A673 (cell line): ENCODE measurements at places on chromosomes 16 and 17.
A peak's percentile ranks its signal among the peaks of the same experiment; 100 is the strongest.

- DNase-seq = no peak
Measured at GRCh38 chr17:1089915-1090314, 89.9 kb downstream of the ABR start.

DNA sequence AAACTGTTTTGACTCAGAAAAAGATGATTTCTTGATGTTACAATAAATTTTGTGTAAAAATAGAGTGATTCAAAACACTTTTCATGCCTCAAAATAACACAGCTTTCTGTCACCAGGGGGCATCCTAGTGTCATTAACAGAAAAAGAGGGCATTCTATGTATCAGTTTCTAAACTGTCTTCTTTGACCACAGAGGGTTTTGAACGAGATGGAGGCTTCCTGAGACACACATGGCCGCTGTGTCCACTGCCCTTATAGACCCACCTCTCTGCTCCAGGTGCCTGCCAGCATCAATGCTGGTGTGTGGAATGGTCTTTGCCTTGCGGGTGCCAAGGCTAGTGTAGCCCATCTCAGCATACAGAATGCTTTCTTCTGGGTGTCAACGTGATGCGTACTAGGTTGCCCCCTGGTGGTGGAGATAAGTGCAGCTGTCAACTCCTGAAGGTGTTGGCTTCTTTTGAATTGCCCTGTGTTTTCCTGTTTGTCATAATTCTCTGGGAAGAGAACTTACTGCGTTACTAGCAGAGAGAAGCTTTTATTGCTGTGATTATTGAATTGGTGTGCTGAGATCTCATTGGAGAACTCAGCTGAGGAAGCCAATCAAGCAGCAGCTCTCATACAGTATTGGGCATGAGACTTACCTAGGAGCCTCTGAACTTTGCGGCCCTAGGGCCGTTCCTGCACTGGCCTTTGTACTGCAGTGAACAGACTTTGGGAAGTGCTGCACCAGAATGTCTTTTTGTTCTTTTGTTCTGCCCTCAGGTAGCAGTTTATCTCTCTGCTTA, 38.6 kb downstream of the USP10 start:
- peak; percentile 87 for DNase-seq

GRCh38 chr16:25716186-25716585, 24.4 kb downstream of the HS3ST4 start:
- no peak for DNase-seq

GRCh38 chr17:50775926-50776325, 8.6 kb upstream of the ANKRD40CL start:
- DNase-seq = no peak

DNA sequence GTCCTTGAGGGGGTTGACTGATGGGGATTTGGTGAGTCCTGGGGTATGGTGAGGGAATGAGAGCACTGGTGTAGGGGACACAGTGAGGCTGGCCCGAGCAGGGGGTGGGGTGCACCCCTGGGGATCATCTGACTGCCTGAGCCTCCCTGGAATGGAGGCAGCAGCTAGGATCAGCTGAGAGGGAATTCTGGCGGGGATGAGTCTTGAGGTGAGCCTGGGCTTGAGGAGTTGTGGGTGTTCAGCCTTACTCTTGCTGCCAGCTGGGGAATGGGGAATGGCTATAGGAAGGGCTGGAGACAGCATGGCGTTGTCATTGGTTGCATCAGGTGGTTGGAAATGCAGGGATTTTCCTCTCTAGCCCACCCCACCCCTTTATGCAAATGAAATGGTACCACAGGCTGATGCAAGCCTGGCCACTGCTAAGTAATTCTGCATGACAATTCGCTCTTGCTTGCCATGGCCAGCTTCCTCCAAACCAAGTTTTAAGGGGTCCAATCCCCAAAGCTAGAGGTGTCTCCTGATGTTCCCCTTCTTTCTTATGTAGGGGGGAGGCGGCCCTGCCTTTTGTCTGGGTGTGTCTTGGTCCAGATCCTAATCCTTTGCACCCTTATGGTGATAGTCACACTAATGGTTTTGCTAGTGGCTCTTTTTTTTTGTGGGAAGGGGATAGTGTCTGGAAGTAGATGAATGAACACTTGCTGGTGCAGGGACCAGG, 7.5 kb downstream of the NFE2L1 start:
- DNase-seq = peak; percentile 82

- peak; percentile 57 for DNase-seq
Measured at GRCh38 chr17:81902023-81902652, at the start of gene NPB. NPB (plus strand) TSS chr17:81902238; CDS start chr17:81902278, 40 bp downstream.

GRCh38 chr17:14427900-14428647, 127.2 kb downstream of the HS3ST3B1 start:
- DNase-seq = no peak

GRCh38 chr16:48531011-48531962, 78.7 kb downstream of the N4BP1 start:
- DNase-seq = no peak

GRCh38 chr16:58027161-58027915, 1.8 kb downstream of the MMP15 start:
- no peak for DNase-seq

DNA sequence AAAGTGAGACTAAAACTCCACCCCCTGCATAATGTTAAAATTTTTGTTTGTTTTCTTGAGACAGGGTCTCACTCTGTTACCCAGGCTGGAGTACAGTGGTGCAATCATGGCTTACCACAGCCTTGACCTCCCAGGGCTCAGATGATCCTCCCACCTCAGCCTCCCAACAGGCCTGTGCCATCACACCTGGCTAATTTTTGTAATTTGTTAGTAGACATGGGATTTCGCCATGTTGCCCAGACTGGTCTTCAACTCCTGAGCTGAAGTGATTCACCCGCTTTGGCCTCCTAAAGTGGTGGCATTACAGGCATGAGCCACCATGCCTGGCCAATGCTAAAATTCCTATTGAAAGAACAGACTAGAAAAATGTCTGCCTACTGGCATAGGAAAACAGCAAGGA, 103.8 kb downstream of the TRIM37 start:
- DNase-seq = no peak

- no peak for DNase-seq
Measured at GRCh38 chr16:67608364-67608763, 36.6 kb upstream of the CARMIL2 start.

GRCh38 chr17:45410144-45411091, 22.3 kb downstream of the ARHGAP27 start:
- DNase-seq = no peak

GRCh38 chr17:67829331-67829730, 4.0 kb downstream of the BPTF start:
- no peak for DNase-seq

DNA sequence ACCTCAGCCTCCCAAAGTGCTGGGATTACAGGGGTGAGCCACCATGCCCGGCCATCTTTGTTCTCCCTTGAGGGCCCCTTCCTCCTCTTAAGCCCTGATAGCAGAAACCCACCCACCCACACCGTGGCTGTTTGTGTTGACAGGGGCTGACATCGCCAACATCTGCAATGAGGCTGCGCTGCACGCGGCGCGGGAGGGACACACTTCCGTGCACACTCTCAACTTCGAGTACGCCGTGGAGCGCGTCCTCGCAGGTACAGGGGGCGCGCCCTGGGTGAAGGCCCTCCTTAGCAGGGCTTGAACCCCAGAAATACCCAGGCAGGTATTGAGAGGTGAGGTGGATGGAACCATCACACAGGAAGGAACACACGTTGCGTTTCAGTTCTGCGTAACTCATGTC, 12.6 kb upstream of the RPL13 start:
- no peak for DNase-seq

- no peak for DNase-seq
Measured at GRCh38 chr17:73048170-73048569, 44.3 kb downstream of the SLC39A11 start.

DNA sequence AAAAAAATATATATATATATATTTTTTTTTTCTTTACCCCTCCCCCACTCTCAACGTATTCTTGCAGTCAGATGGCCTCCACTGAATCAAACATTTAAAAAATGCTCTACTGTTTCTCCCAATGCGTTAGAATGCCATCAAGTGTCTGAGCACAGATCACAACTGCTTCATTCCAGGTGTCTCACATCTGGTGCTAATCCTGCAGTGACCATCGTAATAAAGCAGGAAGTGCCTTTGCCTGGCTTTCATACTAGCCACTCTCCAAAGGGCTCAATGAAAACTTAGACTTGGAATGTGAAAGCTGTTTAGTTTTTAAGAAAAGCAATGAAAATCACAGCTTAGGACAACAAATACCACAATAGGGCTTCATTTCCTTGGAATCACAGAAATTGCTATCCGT, 37.2 kb downstream of the SKAP1 start:
- DNase-seq = peak; percentile 32

DNA sequence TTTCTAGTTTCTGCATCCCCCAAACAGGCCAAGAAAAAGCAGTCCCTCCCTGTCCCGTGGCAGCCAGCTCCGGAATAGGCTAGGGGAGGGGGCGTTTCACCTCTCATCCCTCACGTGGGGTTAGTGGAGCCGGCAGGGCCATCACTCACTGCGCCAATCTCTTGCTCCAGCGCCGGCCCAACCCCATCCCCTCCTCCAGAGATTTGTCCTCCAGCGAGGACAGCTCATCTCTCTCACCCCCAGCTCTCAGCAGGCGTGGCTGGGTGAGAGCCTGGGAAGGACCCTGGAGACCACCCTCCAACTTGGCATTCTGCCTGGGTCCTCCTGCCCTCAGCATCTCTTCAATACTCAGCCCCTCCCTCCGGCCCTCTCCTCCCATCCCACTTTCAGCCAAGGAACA, 74.1 kb downstream of the TMEM132E start:
- no peak for DNase-seq

- DNase-seq = peak; percentile 48
Measured at GRCh38 chr17:50949989-50950877, 84.1 kb upstream of the TOB1 start.

- no peak for DNase-seq
Measured at GRCh38 chr17:29787995-29788394, 142.0 kb downstream of the SSH2 start.

GRCh38 chr16:2147378-2147777, 1.0 kb upstream of the RAB26 start:
- no peak for DNase-seq

DNA sequence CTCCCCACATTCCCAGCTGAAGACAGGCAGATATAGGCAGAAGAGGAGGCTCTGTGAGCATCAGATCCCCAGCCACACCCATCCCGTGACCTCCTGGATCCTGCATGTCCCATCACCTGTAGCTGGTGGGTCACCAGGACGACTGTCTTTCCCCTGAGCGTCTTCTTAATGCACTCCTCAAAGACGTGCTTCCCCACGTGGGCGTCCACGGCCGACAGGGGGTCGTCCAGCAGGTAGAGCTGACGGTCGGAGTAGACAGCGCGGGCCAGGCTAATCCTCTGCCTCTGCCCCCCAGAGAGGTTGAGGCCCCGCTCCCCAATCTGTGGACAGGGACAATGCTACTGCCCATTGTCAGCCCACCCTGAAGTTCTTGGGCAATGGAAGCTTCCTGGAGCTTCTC, 40.5 kb downstream of the ABCC12 start:
- DNase-seq = no peak

GRCh38 chr17:78278139-78278741, 46.8 kb downstream of the TMEM235 start:
- no peak for DNase-seq

- DNase-seq = no peak
Measured at GRCh38 chr17:19537111-19537510, 3.5 kb downstream of the SLC47A1 start.

DNA sequence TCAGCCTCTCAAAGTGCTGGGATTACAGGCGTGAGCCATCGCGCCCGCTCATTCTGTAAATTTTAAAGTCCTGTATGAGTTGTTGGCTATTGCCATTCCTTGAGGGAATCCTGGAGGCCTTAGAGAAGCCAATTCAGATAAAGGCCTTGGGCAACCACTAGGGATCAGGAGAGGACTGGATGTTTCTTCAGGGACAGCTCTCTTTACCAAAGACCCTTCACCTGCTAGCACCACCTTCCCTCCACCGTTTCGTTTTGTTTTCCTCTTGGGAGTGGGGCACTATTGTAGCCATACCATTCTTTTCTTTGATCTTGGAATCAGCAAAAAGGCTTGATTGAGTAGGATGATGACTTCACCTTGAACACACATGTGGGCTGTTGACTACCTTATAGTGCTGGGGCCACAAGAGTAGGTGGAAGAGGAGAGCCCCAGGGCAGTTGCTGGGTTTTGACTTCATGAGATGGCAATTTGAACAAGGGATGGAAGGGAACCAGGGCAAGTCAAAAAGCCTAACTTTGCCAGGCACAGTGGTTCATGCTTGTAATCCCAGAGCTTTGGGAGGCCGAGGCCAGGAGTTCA, 7.0 kb upstream of the ANKRD40CL start:
- no peak for DNase-seq

DNA sequence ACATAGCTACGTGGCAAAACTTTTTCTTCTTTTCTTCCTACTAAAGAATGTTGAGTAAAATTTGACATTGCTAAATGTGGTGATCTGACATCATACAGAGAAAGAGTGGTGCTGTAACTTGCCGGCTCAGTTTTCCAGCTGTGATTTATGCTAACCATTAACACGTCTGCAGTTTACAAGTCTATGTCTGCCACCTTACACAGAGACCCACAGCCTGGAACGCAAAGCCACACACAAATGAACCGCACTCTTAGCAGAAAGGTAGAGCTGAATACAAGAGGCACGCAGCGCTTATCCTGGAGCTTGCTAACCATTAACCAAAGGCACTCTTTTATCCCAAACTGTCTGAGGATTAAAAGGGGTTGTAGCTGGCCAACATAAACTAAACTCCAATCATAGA, 31.9 kb downstream of the CACNG1 start:
- no peak for DNase-seq

- no peak for DNase-seq
Measured at GRCh38 chr16:8053437-8053836, 536.9 kb downstream of the TMEM114 start.
